ENCODE measurements at places on chromosomes 16 and 17.
A peak's percentile ranks its signal among the peaks of the same experiment; 100 is the strongest.

GRCh38 chr17:27523712-27524111, 67.5 kb downstream of the KSR1 start:
- no peak for DNase-seq

- no peak for DNase-seq
These were observed 46.0 kb downstream of the CDH11 start for GRCh38 chr16:65075877-65076276.

DNA sequence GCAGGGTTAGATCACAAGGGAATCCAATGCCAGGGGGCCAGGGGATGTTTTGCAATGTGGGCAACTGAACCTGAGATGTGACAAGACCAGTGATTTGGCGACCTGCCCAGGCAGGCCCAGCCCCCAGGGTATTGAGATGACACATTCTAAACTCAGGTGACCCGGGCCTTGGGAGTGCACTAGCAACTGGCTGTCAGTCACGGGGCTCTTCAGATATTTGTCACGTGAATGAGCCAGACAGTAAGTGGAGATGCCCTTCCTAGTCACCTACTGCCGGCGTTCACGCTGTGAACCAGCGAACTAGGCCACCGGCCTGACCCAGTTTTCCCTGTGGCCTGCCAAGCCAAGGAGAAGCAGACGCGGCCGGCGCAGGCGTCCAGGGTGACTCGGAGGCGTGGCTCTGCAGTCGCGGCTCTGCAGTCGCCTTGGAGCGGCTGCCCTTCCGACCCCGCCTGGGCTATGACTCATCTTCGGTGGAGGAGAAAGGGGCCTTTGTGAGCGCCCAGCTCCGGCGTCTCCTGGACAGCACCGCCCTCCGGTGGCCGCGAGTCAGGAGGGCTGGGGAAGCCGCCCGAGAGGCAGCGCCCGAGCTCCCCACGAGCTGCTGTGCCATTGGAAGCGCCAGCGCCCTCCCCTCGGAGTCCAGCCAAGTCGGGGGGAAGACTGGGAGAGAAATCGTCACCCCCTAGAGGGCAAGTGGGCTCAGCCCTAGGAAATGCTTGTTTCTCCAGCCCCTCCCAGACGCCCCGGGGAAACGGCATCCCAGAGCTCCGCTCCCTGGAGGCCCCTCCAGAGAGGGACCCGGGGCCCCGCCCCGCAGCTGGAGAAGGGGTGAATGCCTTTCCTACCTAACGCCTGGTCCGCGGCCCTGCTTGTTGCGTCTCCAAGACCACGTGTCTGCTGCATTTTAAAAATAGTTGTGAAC, 38.8 kb downstream of the WSB1 start:
- DNase-seq = peak; percentile 91

DNA sequence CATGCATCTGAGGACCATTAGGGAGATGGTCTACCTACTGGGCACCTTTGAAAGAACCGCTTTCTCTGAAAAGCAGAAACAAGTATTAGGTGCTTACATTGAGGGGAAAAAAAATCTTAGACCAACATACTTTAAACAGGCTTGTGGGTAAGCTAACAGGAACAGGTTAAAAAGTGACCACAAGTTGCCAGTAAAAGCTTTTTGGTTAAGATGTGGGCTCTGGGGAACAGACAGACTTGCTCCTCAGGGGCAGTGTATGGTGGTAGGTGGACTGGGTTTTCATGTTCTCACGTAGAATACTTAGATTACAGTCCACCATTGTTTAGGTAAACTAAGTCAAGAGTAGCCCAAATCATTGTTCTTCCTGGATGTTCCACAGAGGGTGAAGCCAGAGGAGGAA, 41.2 kb downstream of the REXO5 start:
- DNase-seq = no peak

Measured in stimulated activated CD4-positive, alpha-beta T cell treated with anti-CD3 and anti-CD28 coated beads, Interleukin-2, amount 100 ng/mL, for 24 hours (primary cell).